ENCODE measurements at places on chromosomes 12 and 14.

- no peak for DNase-seq
These were observed 84.8 kb upstream of the NUDT4 start for GRCh38 chr12:93292731-93293566.

DNA sequence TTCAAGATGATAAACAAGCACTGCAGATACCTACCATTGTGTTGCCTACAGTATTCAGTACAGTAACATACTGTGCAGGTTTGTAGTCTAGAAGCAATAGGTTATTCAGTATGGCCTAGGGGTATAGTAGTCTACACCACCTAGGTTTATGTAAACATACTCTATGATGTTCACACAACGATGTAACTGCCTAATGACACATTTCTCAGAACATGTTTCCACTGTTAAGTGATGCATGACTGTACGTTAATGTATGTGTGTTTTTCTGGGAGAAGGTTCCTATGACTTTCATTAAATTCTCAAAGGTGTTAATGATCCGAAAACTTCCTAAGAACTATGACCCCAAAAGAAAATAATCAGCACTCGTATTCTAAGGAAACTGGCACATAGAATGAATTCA, 20.9 kb upstream of the CALM1 start:
- no peak for DNase-seq

DNA sequence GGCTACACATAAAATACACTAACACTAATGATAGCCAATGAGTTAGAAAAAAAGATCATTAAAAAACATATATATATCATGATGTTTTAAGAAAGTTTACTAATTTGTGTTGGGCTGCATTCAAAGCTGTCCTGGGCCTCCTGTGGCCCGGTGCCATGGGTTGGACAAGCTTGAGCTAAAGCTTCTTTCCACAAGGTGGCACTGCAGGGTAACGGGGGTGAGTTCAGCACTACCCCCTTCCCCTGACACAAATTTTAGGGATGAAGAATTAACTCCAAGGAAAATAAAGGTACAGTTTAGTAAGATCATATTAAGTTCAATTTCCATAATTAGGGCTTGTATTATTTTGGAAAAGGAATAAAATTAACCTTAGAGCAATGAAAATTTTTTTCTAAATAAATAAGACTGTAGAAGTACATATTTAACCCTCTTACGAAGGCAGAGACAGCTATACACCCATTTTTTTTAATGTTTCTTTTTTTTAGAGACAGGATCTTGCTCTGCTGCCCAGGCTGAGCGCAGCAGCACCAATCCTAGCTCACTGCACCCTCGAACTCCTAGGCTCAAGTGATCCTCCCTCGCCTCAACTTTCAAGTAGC, 38.9 kb downstream of the PPP1R13B start:
- peak; percentile 60 for DNase-seq

DNA sequence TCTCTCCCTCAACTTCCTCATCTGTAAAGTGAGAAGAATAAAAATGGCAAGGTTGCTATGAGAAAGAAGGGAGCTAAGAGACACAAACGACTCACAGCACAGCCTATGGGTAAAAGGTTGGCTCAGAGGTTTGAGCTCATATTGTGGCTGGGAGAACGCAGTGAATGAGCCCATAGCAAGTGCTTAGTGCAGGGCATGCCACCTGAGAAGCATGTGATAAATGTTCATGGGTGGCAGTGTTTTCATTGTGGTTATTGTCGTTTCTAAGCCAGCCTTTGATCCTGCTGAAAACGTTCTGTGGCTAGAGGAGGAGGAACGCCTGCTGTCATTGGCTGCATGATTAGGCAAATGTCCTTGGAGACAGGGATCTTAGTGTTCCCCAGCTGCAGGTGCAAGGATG, 150.4 kb downstream of the KSR2 start:
- no peak for DNase-seq

GRCh38 chr12:72995616-72996015, 723.4 kb downstream of the TRHDE start:
- no peak for DNase-seq

DNA sequence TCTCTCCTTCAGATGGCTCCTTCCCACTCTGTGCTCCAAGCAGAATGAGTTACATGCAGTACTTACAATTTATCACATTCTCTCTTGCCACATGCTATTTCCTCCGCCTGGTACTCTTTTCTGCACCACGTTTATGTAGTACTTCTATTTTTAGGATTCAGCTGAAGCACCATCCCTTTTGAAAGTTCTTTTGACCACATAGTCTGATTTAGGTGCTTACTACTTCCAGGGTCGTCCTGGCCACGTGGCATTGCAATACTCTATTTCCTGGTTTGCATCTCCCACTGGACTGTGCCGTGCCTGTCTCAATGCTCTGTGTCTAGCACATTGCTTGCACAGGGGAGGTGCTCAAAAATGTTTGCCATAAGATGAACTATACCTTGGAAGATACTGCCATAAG, 16.3 kb upstream of the TBC1D30 start:
- no peak for DNase-seq

DNA sequence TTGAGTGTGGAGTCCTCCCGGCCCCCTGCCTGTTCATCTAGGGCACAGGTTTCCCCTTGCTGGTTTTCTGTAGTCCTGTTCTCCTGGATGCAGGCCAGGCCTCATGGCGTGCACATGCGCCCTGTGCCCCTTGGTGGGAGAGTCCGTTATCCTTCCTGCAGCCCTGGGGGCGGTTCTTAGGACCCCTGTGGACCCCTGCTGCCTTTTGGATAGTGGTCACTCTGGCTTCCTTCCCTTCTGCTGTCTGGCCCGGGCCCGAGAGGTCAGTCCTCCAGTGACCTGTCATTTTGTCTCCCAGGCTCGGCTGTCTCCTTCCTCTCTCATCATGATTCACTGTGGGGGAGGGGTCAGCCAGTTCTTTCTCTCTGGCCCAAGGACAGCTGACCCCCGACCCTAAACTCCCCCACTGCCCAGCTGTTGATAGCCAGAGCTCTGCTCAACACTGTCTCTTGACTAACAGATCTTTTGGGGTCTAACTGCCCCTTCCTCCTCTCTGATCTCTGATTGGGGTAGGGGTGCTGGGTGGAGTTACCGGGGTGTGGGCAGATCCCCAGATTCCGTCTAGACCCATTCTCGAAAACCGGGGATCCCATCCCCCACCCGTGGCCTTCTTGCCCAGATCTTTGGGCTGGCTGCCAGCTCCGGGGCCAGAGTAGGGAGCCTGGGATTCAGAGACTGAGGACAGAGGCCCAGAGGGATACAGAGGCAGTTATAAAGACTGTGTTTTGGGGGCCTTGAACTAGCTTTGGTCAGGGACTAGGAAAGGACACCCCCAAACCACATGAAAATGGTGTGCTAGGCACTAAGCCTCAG, 7.0 kb downstream of the CCND2 start:
- DNase-seq, result no peak

- DNase-seq, result no peak
These were observed 8.8 kb downstream of the NID2 start for GRCh38 chr14:52060080-52060479.

DNA sequence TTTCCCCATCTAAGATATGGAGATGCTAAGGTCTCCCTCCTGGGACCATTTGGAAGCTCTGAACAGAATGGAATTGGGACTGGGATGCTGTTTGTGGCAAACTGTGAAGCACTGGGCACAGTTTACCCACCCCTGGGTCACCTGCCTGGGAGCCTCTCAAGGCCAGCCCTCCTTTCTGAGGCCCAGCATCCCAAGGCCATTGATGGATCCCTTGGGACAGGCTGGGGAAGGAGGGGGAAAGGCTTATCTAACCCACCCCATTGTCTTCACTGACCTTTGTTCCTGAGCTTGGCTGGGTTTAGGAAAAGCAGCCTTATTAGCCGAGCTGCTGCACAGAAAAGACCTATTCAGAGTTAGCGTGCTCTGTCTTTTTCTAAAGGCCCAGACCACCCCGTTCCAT, 5.2 kb downstream of the CCDC85C start:
- no peak for DNase-seq

GRCh38 chr12:93883436-93884154, 206.4 kb downstream of the CRADD start:
- DNase-seq, result no peak

DNA sequence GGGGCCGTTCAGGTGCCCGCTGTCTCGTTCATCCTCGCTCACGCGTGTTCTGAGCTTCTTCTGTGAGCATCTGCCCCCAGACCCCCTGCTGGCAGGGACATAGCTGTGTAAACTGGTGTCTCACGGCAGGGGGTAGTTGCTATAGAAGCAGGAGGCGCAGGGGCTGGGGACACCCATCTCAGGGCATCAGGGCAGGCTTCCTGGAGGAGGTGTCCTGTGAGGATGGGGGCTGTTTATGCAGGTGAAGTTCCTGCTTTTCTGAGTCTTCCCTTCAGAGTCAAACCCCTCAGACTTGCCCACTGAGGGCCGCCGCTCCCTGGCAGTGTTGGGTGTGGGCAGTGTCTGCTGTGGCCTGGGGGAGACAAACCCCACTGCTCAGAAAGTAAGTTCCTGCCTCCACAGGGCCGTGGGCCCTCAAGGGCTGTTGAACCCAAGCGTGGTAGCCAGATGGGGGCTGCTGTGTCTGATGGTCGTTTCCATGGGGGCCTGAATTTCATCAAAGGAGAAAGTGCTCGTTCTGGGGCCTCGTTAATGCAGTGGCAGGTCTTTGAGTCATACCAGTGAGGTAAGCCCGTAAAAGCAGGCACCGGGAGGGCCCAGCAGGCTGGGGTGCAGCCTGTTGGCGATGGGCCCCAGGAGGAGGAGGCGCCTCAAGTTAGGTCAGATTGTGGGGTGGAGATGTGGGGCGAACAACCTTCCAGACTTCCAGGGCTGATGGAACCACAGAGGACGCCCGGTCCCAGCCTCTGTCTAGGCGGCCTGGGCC, 23.4 kb downstream of the KIF26A start:
- no peak for DNase-seq

- DNase-seq, result no peak
These were observed 24.5 kb downstream of the SETD1B start for GRCh38 chr12:121828306-121828705.

- DNase-seq, result no peak
These were observed 45.9 kb upstream of the GSG1 start for GRCh38 chr12:13149411-13149810.

DNA sequence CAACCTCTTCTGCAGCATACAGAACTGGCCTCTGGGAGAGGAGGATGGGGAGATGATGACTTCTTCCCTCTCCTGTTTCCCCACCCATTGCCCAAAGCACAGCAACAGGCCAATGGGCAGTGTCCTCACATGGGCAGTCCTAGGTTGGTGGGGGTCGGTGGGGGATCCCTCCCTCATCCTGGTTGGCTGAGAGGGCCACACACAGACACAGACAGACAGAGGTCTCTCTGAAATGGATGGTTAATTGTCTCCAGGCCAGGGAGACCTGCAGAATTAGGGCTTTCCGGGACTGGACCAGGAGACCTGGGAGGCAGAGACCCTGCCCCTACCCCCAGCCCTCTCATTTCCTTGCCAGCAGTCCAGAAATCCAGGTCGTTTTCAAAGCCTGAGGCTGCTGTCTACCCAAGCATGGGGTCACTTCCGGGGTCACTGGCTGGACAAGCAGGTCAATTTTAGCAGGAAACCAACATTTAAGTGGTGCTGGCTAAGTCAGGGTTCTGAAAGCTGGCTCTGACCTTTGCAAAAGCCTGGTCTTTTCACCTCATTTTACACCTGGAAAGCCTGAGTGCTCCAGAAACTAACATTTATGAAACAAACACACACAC, 48.6 kb upstream of the TBX3 start:
- DNase-seq, result no peak

GRCh38 chr14:72745546-72745945, 148.4 kb downstream of the DPF3 start:
- no peak for DNase-seq

DNA sequence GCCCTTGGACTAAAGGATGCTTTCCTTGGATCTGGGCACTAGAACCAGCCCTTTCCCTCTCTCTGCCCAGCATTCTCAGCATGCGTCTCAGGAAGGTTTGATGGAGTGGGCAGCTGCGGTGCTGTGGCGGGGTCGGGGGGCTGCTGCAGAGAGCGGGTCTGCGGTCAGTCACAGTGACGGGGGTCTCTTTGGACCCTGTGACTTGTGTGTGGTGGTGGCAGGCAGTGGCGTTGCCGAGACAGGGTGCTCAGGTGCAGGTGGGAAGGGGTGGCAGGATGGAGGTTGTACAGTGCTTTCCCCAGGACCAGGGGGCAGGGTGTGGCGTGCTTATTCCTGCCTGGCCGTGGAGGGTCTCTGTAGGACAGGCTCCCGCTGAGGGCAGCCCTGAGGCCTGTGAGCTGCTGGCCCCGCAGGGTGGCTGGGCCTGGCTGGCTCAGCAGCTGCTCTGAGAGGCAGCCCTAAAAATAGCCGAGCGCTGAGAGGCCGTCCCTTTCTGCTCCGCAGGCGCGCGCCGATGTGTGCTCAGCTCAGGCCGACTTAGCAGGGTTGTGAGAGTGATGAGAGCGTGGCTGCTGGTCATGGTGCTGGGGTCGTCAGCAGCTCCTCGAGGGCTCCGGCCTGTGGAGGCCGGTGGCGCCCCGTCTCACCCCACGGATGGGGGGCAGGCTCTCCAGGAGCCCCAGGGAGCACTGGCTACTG, 9.7 kb downstream of the PACS2 start:
- DNase-seq, result no peak

- DNase-seq, result no peak
These were observed 13.2 kb downstream of the RASSF8 start for GRCh38 chr12:25971654-25972041.

- DNase-seq, result no peak
These were observed 863 bp downstream of the DENND5B start for GRCh38 chr12:31589904-31590641.

GRCh38 chr12:108060903-108061302, 68.2 kb upstream of the WSCD2 start:
- DNase-seq, result no peak

DNA sequence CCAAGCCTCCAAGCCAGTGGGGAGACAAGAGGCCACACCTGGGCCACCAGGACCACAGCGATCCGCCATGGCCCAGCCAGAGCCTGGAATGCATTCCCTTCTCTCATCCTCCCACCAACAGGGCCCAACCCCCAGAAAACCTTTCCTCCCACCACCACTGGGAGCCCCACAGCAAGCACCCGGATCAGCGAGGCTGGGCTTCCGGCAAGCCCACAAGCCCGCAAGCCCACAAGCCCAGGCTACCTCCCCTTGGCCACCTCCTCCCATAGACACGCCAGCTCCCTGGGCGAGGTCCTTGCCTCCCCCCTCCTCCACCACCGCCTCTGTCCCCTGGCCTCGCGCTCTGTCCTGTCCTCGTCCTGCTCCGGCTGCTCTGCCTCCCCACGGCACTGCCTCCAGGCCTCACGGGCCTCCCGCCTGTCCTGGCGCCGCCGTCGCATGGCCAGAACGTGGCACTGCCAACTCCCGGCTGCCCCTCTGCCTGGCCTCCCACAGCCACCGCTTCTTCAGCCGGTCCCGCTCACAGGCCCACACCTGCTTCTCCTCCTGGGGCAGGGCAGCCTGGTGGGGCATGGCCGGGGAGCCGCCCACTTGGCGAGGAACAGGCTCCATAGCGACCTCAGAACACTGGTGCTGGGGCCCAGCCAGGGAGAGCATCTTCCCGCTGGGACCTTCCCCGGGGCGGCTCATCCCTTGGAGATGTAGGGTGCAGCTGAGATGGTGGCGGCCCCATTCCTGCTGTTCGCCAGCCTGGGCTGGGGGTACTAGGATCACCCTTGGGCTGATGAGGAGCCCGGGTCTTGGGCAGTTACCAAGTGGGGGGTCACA, 5.6 kb downstream of the CDK2AP1 start:
- no peak for DNase-seq

Data from activated CD4-positive, alpha-beta T cell treated with anti-CD3 and anti-CD28 coated beads, Interleukin-2, amount 50 U/mL, for 24 hours (primary cell).